A549 treated with Mapracorat at 1 μM for 4 hours (cell line): ENCODE measurements at places on chromosomes 6 and 20. TPM values are rescaled to one million over a fixed set of nuclear protein-coding genes. Genes with fewer than 3 reads are reported as not detected.

Gene TPX2
- total RNA-seq, result 96.3 to 115 TPM (median 107 TPM) in 5 replicates

Gene LTB
- total RNA-seq, result 0.35 to 0.88 TPM (median 0.51 TPM) in 5 replicates

Gene CRISP2
- not detected in 5 replicates for total RNA-seq

Gene TBC1D22B
- total RNA-seq, result 5.0 to 5.7 TPM (median 5.4 TPM) in 5 replicates

Gene B3GALT4
- total RNA-seq, result 0.56 to 1.3 TPM (median 0.87 TPM) in 5 replicates

Gene FRS3
- total RNA-seq, result 1.9 to 3.3 TPM (median 2.7 TPM) in 5 replicates

Gene HLA-F
- 3.5 to 6.1 TPM (median 4.9 TPM) in 5 replicates for total RNA-seq

Gene PKIB
- total RNA-seq, result 0.51 to 1.0 TPM (median 0.54 TPM) in 5 replicates

Gene BMP6
- total RNA-seq, result 15.1 to 21.5 TPM (median 19.6 TPM) in 5 replicates

Gene DYNLT2
- 0.44 to 0.81 TPM (median 0.53 TPM) in 5 replicates for total RNA-seq

Gene NHLRC1
- 1.3 to 2.0 TPM (median 1.6 TPM) in 5 replicates for total RNA-seq

Gene PSORS1C1
- total RNA-seq, result 4.2 to 5.7 TPM (median 4.4 TPM) in 5 replicates

Gene ZNF165
- 0.58 to 1.2 TPM (median 0.74 TPM) in 5 replicates for total RNA-seq
